ENCODE measurements at places on chromosomes 7 and 10. TPM values are rescaled to one million over a fixed set of nuclear protein-coding genes. Genes with fewer than 3 reads are reported as not detected.

- no peaks in the 10 kb centered on the region for H3K27me3 ChIP-seq
- no peak overlapping the region for H3K4me3 ChIP-seq
- no peak for DNase-seq
- no peaks in the 10 kb centered on the region for H3K36me3 ChIP-seq
- H3K27ac ChIP-seq: no peak overlapping the region
These were observed 14.9 kb downstream of the CCL26 start for GRCh38 chr7:75756991-75757676.

Gene GPRIN2
- not detected for polyA plus RNA-seq

Gene ADCK2
- polyA plus RNA-seq: 27.4 TPM

DNA sequence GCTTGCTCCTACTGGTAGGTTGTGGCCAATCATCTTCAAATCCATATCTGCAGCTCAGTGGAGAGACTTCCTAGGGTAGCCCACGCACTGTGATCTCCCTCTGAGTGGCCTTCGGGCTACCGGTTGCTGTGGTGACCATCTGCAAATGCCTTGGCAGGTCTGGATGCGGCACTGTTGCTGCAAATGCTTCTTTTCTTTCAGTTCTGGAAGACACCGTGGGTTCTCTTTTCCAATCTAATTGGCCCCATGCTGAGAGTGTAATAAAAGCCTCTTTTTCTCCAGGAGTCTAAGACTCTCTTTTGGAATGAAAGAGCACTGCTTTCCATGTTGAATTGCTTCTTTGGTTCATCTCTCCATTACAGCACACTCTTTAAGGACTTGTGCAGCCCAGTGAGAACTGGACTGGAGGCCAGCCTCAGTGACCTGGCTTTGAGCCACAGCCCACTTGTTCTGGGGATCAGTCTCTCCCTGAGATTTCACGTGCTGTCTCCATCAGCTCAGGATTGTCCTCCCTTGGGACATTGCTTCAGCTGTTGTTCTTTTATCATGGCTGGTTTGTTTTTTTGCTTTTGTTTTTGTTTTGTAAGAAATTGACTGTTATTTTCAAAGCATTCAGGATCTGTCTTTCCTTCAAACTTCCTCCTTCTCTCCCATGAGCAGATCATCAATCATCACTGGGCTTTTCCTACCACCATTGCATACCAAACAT lies 286.6 kb downstream of the BMPER start:
- peaks cover 6% of the 10 kb centered on the region for H3K27me3 ChIP-seq
- no peaks in the 10 kb centered on the region for H3K4me1 ChIP-seq
- no peak overlapping the region for H3K27ac ChIP-seq
- no peaks in the 10 kb centered on the region for H3K36me3 ChIP-seq
- H3K4me3 ChIP-seq: no peak overlapping the region

- DNase-seq: no peak
- H3K27me3 ChIP-seq: no peaks in the 10 kb centered on the region
- H3K36me3 ChIP-seq: no peaks in the 10 kb centered on the region
- H3K4me3 ChIP-seq: no peak overlapping the region
- no peaks in the 10 kb centered on the region for H3K4me1 ChIP-seq
These were observed 20.8 kb downstream of the WDFY4 start for GRCh38 chr10:48705401-48705938.

DNA sequence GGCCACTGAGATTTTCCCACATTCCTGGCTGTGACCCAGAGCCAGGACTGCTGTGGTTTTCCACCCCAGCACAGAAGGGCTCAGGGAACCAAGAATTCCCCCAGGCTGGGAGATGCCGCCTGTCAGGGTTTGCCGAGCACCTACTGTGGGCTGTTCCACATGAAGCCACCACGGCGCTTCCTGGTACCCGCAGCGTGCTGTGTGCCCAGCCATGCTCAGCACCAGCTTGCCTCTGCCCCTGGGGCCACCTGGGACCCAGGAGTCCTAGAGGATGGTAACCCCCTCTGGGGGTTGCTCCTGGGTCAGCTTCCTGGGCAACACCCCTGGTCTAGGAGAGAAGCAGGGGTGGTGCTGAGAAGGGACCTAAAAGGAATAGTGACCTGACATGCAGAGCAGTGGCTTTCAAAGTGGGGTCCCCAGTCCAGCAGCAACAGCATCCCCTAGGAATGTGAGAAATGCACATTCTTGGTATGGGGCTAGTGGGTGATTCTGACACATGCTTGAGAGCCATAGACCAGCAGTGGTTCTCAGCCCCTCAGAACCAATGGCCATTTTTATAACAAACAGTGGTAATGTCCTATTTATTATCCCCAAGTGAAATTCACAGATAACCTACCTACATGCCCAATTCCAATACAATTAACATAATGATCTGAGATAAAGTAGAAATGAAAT lies 53.4 kb downstream of the TSPAN15 start:
- no peak overlapping the region for H3K27ac ChIP-seq
- H3K4me1 ChIP-seq: peaks cover 9% of the 10 kb centered on the region
- no peaks in the 10 kb centered on the region for H3K36me3 ChIP-seq
- no peak for DNase-seq

Gene FERD3L
- polyA plus RNA-seq: not detected

DNA sequence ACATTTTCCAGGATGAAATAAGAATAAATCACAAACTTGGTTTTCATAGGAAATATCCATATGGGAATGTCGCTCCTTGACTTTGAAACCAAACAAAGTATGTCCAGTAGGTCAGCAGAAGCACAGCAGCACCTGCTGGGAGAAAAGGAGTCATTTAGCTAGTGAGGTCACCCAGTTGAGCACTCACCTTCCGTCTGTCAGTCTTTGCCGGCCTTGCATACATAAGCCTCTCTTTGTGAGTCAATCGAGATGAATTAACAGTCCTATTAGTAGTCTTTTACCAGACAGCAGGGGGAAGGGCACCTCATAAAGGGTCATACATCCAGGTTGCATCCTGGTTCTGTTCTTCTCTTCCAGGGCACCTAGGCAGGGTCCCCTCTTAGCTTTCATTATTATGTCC lies 232.5 kb upstream of the FZD1 start:
- no peaks in the 10 kb centered on the region for H3K4me1 ChIP-seq
- H3K36me3 ChIP-seq: no peaks in the 10 kb centered on the region
- no peak overlapping the region for H3K27ac ChIP-seq
- peaks cover 2% of the 10 kb centered on the region for H3K27me3 ChIP-seq

DNA sequence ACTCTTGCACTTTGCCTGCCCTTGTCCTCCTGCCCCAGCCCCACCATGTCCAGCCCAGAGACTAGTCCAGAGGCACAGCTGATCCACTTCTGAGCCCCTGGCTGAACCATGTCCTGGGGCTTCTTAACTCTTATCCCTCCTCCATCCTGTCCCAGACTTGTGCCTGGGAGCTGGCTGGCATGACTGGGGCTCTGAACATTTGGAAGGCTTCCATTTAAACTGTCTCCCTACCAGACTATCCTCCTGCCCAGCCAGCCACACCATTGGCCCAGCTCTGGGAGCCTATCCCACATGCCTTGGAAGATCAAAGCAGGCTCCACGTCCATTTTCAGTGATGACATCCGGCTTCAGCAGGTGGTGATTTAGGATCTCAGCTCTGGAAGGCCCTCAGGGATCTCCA lies 57.4 kb downstream of the FAM241B start:
- no peaks in the 10 kb centered on the region for H3K36me3 ChIP-seq
- no peak overlapping the region for H3K4me3 ChIP-seq
- no peaks in the 10 kb centered on the region for H3K4me1 ChIP-seq
- H3K27ac ChIP-seq: no peak overlapping the region

DNA sequence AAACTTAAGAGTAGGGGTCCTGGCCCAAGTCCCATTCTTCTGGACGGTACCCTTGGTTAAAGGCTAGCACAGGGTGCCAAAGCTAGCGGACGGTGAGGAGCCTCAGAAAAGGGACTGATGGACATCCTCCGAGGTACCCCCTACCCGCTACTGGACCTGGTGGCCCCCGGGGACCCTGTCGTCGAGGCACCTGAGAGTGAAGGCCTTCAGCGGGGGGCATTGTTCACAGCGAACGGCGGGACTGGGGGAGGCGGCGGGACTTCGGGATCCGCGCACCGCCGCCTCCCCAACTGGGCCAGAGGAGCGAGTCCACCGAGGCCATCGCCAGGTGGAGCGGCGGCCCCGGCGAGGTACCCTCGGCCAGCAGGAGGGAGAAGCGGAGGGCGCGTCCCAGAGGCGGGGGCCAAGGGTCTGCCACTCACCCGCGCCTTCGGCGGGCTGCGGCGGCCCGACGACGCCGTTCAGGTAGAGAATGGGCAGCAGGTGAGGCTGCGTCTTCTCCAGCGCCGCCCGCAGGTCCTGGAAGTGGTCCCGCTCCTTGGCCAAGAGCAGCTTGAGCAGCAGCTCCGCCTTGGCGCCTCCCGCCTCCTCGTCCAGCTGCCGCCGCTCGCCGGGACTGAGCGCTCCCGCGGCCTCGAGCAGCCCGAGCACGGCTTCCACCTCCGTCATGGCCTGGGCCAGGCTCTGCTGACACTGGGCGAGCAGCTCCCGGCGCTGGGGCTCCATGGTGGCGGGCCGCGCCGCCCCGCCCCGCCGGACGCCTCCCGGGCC lies 575 bp downstream of the DLG5 start:
- no peak overlapping the region for H3K4me3 ChIP-seq
- no peak for DNase-seq
- H3K36me3 ChIP-seq: no peaks in the 10 kb centered on the region
- H3K27me3 ChIP-seq: peaks cover 38% of the 10 kb centered on the region
